Thoracic aorta (tissue), 2 donors: ENCODE measurements at places on chromosomes 13 and 19.

- DNase-seq: no peak
- H3K4me1 ChIP-seq: no peaks in the 10 kb centered on the region
- no peak overlapping the region for H3K27ac ChIP-seq
- H3K27me3 ChIP-seq: no peaks in the 10 kb centered on the region
- H3K4me3 ChIP-seq: no peak overlapping the region
Measured at GRCh38 chr19:9705836-9706235, 30.9 kb upstream of the ZNF562 start.

- no peak for DNase-seq
- H3K4me1 ChIP-seq: no peaks in the 10 kb centered on the region
- peaks cover 8% of the 10 kb centered on the region for H3K27me3 ChIP-seq
- H3K36me3 ChIP-seq: no peaks in the 10 kb centered on the region
Measured at GRCh38 chr13:78587395-78587794, 16.0 kb downstream of the POU4F1 start.

GRCh38 chr13:24196593-24197197 lies 36.2 kb downstream of the SPATA13 start:
- no peaks in the 10 kb centered on the region for H3K27me3 ChIP-seq
- no peaks in the 10 kb centered on the region for H3K4me1 ChIP-seq
- DNase-seq: no peak
- H3K27ac ChIP-seq: no peak overlapping the region

DNA sequence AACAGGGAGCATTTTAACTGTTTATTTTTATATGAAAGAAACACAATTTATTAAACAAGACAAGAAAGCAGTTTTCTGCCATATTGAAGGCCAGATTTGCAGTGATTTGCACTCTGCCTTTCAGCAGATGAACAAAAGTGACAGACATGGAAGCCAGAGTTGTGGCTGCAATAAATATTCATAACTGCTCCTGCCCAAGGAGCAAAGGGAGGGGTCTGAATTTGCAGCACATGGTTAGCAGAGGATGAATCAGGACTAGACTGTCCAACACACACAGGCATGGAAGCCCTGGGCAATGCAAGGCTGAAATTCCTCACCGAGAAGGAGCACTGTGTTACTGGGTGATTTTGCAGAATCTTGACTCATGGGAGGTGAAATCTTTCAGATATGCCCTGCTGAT lies 418.2 kb downstream of the DCT start:
- no peaks in the 10 kb centered on the region for H3K36me3 ChIP-seq
- no peaks in the 10 kb centered on the region for H3K27me3 ChIP-seq
- no peaks in the 10 kb centered on the region for H3K4me1 ChIP-seq
- H3K27ac ChIP-seq: no peak overlapping the region
- DNase-seq: no peak

- peak within 1 kb of the TSS; percentile 76 for H3K4me3 ChIP-seq
- peaks cover 8% of the 10 kb centered on the region for H3K4me1 ChIP-seq
- no peaks in the 10 kb centered on the region for H3K27me3 ChIP-seq
- no peak for DNase-seq
Measured at GRCh38 chr19:42301646-42302203, at the start of gene PRR19. PRR19 (plus strand) TSS chr19:42302132; CDS start chr19:42309585, 7,453 bp downstream.

DNA sequence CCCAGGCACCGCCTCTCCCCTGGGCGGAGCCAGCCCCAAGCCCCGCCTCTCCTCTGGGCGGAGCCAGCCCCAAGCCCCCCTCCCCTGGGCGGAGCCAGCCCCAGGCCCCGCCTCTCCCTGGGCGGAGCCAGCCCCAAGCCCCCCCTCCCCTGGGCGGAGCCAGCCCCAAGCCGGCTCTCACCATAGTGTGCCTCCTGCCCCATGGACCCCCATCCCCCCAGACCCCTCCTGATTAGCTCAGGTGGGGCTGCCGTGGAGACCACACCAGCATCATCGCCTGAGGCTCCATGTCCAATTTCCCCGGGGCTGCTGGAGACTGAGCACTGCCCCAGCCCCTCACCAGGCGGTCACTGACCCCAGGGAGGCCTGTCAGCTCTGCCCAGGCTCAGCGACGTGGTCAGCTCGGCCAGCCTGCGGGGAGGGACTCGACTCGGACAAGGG lies 4.2 kb upstream of the MADCAM1 start:
- H3K4me3 ChIP-seq: no peak overlapping the region
- H3K36me3 ChIP-seq: no peaks in the 10 kb centered on the region
- no peak for DNase-seq
- H3K27ac ChIP-seq: no peak overlapping the region

GRCh38 chr19:41339936-41340335 lies 13.8 kb downstream of the TGFB1 start:
- no peaks in the 10 kb centered on the region for H3K27me3 ChIP-seq
- peaks cover 40% of the 10 kb centered on the region for H3K36me3 ChIP-seq

GRCh38 chr13:27141746-27142145 lies 29.9 kb downstream of the USP12 start:
- no peaks in the 10 kb centered on the region for H3K27me3 ChIP-seq
- no peak overlapping the region for H3K4me3 ChIP-seq
- no peaks in the 10 kb centered on the region for H3K36me3 ChIP-seq
- DNase-seq: no peak
- H3K4me1 ChIP-seq: peaks cover 14% of the 10 kb centered on the region
- H3K27ac ChIP-seq: no peak overlapping the region

DNA sequence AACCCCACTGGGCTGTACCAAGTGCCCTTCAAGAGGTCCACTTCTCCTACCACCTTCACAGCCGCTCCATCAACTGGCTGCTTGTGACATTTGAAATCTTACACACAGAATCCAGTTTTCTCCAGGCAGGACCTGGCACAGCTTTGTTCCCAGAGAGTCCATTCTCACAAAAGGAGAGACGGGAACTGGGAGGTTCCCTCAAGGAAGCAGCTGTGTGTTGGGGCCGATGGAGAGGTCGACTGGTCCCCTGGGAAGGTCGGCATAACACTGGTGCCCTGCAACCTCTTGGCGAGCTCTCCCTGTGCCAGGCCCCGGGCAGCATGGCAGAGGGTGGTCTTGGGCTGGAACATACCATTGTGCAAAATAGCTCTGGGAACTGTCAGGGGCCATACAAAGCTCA lies 21.5 kb downstream of the ELL start:
- H3K27ac ChIP-seq: peak overlapping the region; percentile 65
- H3K27me3 ChIP-seq: no peaks in the 10 kb centered on the region
- DNase-seq: no peak
- no peaks in the 10 kb centered on the region for H3K36me3 ChIP-seq
- H3K4me1 ChIP-seq: peaks cover 94% of the 10 kb centered on the region

DNA sequence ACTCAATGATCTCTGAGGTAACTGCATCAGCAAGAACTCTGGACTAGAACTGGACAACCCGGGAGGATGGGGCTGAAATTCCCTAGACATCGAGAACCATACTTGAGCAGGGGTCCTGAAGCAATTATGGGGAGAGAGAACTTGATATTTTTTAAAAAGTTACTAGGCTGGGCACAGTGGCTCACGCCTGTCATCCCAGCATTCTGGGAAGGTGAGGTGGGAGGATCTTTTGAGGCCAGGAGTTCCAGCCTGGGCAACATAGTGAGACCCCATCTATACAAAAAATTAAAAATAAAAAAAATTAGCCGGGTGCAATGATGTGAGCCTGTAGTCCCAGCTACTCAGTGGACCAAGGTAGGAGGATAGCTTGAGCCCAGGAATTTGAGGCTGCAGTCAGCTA lies 2.3 kb upstream of the DNAJB1 start:
- peaks cover 23% of the 10 kb centered on the region for H3K4me1 ChIP-seq
- H3K36me3 ChIP-seq: peaks cover 6% of the 10 kb centered on the region
- DNase-seq: no peak
- H3K4me3 ChIP-seq: no peak overlapping the region
- no peaks in the 10 kb centered on the region for H3K27me3 ChIP-seq

GRCh38 chr13:102212729-102213128 lies 189.1 kb downstream of the FGF14 start:
- no peaks in the 10 kb centered on the region for H3K27me3 ChIP-seq
- no peak overlapping the region for H3K4me3 ChIP-seq
- H3K4me1 ChIP-seq: no peaks in the 10 kb centered on the region
- no peaks in the 10 kb centered on the region for H3K36me3 ChIP-seq
- no peak overlapping the region for H3K27ac ChIP-seq
- no peak for DNase-seq

DNA sequence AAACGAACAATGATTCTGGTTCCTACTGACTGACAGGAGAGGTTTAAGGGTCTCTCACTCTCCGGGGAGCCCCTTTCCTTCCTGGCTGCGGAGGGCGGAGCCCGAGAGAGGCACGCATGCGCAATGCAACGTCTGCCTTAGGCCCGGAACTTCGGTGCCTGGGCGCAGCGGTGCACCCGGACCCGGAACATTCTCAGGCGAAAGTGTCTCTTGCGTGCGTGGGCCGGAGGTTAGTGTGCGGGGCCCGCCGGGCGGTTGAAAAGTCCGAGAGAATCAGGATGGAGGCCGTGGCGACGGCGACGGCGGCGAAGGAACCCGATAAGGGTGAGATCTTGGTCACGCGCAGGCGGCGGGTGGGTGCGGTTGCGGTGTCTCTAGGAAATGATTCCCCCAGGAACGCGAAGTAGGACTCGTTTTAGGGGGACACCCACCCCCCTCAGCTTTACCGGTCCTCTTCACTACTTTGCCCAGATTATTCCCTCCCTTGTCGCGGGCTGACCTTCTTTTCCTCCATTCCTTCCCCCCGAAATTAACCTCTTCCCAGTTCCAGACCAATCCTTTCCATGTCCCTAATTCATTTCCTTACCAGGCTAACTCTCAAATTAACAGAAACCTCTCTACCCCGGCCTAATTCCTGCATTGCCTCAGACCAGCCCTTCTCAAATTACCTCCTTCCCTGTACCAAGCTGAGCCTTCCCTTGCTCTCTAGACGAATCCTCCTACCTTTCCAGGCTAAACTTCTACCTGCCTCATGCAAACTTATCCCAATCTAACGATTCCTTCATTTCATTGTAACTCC lies at the start of gene CCDC97:
TSS of gene CCDC97 (plus strand) at position 140 of the 799 bp plus-strand sequence. CDS start at position 279, 139 bp downstream.
- no peaks in the 10 kb centered on the region for H3K27me3 ChIP-seq
- no peak for DNase-seq
- peak within 1 kb of the TSS; percentile 81 for H3K4me3 ChIP-seq

- no peak overlapping the region for H3K27ac ChIP-seq
- no peaks in the 10 kb centered on the region for H3K36me3 ChIP-seq
- no peak for DNase-seq
- no peaks in the 10 kb centered on the region for H3K27me3 ChIP-seq
- no peak overlapping the region for H3K4me3 ChIP-seq
Measured at GRCh38 chr13:77725071-77725470, 27.6 kb downstream of the SLAIN1 start.

GRCh38 chr19:40281381-40282208 lies 3.5 kb downstream of the AKT2 start:
- H3K27me3 ChIP-seq: no peaks in the 10 kb centered on the region
- H3K27ac ChIP-seq: no peak overlapping the region
- peaks cover 28% of the 10 kb centered on the region for H3K4me1 ChIP-seq
- no peak overlapping the region for H3K4me3 ChIP-seq
- no peaks in the 10 kb centered on the region for H3K36me3 ChIP-seq

DNA sequence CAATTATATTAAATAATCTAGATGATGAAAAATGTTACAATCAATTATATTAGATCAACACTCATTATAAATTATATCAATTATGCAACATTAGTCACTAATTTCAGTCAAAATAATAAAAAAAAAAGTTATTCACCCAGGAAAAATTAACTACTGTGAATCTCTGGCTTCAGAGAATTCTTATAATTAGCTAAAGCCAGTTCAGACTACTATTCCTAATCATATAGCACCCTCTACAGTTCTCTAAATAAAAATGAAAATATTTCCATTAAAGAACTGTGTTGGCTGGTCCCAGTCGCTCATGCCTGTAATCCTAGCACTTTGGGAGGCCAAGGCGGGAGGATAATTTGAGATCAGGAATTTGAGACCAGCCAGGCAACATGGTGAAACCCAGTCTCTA lies 33.0 kb downstream of the XPO4 start:
- H3K27ac ChIP-seq: no peak overlapping the region
- H3K27me3 ChIP-seq: no peaks in the 10 kb centered on the region
- DNase-seq: no peak
- H3K4me1 ChIP-seq: peaks cover 26% of the 10 kb centered on the region
- H3K4me3 ChIP-seq: no peak overlapping the region
- H3K36me3 ChIP-seq: no peaks in the 10 kb centered on the region

DNA sequence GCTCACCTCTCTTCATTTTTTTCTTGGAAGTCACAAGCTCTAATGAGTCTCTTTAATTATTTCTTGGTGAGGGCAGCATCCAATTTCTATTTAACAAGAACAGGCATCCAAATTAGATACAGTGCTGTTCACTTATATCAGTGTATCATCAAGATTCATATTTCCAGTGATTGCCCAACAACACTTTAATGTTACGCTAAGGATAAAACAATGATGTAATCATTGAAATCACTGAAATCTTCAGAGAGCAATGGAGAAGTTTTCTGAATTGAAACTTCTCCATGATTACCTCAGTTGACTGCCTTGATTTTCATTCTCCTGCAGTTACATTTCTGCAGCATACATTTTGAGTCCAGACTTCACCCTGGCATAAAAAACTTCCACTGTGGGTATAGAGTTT lies 17.1 kb upstream of the LRCH1 start:
- DNase-seq: no peak
- no peaks in the 10 kb centered on the region for H3K27me3 ChIP-seq
- H3K4me3 ChIP-seq: no peak overlapping the region
- H3K36me3 ChIP-seq: no peaks in the 10 kb centered on the region
- H3K4me1 ChIP-seq: no peaks in the 10 kb centered on the region

GRCh38 chr13:112744168-112745021 lies 54.6 kb downstream of the ATP11A start:
- H3K36me3 ChIP-seq: no peaks in the 10 kb centered on the region
- H3K4me1 ChIP-seq: no peaks in the 10 kb centered on the region
- no peaks in the 10 kb centered on the region for H3K27me3 ChIP-seq

DNA sequence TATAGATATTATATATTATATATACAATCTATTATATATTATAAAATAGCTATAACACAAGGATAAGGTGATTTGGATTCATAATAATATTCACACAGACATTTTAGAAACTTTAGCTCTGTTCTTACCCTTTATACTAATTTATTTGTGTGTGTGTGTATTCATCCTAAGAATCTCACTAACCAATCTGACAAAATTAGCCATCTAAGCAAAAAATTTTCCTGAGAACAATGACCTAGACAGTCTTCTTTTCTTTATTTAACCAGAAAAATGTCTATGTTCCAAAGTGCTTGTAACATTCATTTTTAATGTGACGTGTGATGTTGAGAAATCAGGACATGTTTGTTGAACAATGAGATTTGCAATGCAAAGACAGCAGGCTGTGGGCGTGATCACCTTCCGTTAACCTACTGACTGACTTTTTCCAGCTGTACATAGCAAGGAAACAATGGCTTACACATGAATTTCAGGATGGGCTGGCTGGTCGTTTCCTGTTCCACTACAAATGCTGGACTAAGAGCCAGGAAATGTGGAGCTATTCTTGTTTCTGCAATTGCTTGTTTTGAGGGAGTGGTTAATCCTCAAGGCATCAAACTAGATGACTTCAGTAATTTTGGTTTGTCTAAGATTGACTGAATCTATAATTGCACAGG lies 634.6 kb upstream of the ARGLU1 start:
- H3K4me3 ChIP-seq: no peak overlapping the region
- H3K4me1 ChIP-seq: no peaks in the 10 kb centered on the region
- no peaks in the 10 kb centered on the region for H3K27me3 ChIP-seq
- no peak for DNase-seq
- H3K27ac ChIP-seq: no peak overlapping the region
